ENCODE measurements at places on chromosomes 16 and 17.

GRCh38 chr17:41575336-41575735, 3.5 kb upstream of the KRT9 start:
- DNase-seq: no peak

DNA sequence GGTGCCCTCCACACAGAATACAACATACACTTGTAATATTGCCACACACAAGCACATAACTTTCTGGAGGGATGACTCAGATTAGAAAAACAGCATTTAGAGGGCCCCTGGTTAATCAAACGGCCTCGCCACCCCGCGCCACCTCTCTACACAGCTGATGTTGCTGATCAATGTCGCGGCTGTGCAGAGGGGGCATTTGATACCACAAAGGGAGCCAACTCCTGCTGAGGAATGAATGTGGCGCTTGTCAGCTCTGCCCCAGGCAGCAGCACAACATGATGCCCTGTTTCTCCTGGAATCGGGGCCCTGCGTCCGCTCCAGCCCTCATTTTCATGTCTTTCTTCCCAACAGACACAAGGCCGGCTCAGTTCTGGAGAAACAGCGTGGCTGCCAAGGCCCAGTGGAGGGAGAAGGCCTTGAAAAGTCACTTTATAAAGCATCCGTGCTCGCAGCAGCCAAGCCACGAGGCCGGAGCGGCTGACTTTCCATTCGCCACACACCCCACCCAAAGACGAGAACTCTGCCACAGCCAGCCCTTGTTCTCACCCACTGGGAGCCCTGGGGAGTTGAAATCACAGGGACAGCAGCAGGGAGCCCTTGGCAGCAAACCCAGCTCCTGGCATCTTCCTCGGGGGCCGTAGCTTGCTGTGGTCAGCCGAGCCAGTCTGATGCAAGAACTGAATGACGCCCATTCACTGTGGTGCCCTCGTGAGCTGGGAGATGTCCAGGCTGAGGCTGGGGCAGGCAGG, 65.6 kb downstream of the XYLT1 start:
- no peak for DNase-seq

DNA sequence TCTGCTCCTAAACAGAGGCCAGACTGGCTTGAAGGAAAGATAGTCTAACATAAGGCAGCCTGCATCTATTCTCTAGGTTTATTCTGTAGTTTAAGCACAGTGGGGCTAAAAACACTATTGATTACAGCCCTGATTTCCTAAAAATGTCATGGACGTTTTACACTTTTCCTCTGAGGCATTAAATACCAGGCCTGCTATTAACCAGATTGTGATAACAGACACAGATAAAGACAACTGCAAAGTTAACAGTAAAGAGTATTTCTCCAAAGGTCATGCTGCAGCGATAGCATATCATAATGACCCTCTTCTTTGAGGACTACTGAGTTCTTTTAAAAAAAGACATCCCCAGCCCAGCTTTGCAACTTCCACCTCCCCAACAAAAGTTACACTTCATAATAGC, 59.6 kb upstream of the MON1B start:
- no peak for DNase-seq

DNA sequence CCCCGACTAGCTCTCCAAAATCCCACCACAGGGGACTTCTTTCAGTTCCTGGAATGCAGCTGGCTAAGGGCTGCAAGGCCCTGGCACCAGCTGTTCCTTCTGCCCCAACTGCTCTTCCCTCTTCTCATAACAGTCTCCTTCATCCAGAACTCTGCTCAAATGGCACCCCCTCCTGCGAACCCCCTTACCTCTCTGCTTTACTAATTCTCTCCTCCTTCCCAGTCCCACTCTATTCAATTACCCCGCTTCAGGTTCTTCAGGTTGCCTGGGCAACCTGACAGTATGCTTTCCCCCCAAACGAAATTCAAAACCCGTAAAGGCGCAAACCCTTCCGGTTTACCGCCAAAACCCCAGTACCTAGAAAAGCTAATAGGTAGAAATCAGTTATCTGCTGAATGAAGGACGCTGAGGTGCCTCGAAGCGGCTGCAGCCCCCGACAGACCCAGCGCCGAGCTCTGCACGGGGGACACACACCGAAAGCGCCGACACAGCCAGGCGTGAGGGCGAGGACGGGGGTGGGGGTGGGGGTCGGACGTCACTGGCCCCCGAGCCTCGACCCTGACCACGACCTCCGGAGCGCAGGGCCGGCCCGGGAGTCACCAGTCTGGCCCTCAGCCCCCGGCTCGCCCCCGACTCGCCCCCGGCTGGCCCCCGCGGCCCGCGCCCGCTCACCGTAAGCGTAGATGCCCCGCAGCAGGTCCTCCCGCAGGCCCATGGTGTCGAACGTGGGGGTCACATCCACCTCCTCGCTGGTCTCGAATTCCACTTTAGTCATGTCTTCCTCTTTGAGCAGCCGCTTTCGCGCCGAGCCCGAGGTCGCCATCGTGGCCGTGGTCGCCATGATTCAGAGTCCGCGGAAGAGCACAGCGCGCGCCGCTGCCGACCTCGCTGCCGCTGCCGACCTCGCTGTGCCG, 550 bp downstream of the EIF4A3 start:
- no peak for DNase-seq

GRCh38 chr16:54373534-54374520, 87.2 kb upstream of the IRX3 start:
- DNase-seq: no peak

GRCh38 chr17:47230864-47231263, 21.7 kb downstream of the MYL4 start:
- no peak for DNase-seq

GRCh38 chr17:70256751-70257150, 87.4 kb downstream of the KCNJ2 start:
- DNase-seq: no peak

GRCh38 chr16:30620169-30620568, 10.0 kb upstream of the ZNF689 start:
- no peak for DNase-seq

Measured in stimulated activated CD4-positive, alpha-beta T cell treated with anti-CD3 and anti-CD28 coated beads, Interleukin-12 subunit alpha, Interleukin-12 subunit beta, amount 100 ng/mL, for 48 hours (primary cell).